ENCODE measurements at places on chromosomes 4 and X. TPM values are rescaled to one million over a fixed set of nuclear protein-coding genes. Genes with fewer than 3 reads are reported as not detected.

DNA sequence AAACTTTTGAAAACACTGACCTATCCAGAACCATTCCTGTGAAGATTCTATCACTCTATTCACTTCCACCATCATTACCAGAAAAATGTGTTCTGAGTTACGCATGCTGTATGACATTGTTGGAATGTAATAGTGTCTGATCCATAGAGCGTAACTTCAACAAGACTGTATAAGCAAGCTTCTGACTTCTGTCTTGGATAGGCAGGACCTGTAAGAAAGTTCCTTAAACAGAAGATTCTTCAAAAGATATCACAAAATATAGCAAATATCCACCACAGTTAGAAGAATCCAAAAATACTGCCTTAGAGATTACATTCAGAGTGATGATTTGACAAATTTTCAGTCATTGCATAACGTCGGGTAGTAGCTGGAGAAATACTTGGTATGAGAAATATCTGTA lies 14.0 kb upstream of the SPOCK3 start:
- DNase-seq, result no peak

GRCh38 chr4:81740487-81740886 lies 268.8 kb upstream of the RASGEF1B start:
- DNase-seq, result no peak

DNA sequence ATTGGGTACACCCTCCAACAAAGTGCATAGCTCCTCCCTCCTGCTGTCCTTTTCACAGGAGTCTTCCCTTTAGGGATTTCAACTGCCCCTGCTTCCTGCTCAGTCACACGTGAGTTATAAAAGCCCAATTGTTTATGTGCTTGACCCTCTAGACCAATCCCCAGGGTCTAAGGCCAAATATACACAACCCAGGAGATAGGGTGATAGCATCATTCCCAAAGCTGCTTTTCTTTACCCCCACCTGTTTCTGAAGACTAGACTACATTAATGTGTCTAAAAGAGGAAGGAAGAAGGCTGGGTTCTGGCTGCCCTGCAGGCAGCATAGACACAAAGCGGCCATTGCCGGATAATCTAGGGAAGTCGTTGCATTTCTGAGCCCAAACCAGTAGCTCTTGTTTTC lies 526.7 kb upstream of the FRG1 start:
- no peak for DNase-seq

Gene MAGEA2B
- not detected for total RNA-seq

Gene PNMA5
- total RNA-seq, result not detected

GRCh38 chrX:10395179-10395578 lies 225.2 kb downstream of the MID1 start:
- no peak for DNase-seq

- no peak for DNase-seq
These were observed 74.0 kb downstream of the GALNT7 start for GRCh38 chr4:173242466-173243250.

- DNase-seq, result no peak
These were observed 119.8 kb downstream of the COL25A1 start for GRCh38 chr4:109182696-109183095.

Gene NUDT10
- 1.9 TPM for total RNA-seq

DNA sequence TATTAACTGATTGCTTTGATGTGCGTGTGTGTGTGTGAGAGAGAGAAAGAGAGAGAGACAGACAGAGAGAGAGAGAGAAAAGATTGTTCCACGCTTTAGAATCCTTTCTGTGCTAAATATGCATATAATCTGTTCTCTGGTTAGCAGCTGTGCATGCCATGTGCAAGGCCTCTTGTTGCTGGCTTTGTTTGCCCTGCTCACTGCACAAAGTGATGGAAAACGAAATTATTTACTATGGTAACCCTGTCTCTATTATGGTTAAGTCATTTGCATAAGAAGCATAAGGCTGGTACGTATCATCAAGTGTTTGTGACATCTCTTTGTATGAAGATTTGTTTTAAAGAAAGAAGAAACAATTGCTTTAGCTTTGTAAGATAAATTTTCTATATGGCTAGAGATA lies 190.2 kb upstream of the POF1B start:
- no peak for DNase-seq

DNA sequence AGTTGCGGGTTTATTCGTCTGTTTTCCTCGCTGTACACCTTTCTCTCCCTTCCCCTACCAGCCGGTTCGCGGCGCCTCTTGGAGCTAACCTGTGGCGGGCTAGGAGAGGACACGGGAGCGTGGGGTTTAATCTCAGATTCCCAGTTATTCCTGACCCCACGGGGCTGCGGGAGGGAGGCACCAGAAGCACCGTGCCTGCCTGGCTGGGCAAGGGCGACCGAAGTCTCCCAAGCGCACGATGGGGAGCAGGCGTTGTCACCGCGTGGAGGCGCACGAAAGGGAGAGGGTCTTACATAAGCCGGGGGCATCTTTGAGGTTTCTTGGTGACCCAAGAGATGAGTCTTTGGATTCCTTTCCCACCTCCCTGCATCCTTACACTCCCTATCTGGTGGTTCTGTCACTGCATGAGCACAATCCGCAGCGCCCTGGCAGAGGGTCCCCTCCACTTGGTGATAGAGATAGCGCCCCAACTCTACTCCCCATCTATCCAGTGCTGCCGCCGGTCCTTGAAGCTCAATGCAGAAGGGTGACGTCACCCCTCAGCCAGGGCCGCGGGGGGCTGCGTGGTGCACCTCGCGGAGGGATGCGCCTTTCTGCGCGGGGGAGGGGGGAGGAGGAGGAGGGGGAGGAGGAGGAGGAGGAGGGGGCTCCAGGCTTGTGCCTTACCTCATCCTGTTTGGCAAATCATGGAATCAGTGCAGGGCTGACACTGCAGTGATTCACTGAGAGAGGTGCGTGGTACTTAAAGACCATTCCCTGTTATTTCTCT lies 793 bp downstream of the TSPAN7 start:
- DNase-seq, result no peak

DNA sequence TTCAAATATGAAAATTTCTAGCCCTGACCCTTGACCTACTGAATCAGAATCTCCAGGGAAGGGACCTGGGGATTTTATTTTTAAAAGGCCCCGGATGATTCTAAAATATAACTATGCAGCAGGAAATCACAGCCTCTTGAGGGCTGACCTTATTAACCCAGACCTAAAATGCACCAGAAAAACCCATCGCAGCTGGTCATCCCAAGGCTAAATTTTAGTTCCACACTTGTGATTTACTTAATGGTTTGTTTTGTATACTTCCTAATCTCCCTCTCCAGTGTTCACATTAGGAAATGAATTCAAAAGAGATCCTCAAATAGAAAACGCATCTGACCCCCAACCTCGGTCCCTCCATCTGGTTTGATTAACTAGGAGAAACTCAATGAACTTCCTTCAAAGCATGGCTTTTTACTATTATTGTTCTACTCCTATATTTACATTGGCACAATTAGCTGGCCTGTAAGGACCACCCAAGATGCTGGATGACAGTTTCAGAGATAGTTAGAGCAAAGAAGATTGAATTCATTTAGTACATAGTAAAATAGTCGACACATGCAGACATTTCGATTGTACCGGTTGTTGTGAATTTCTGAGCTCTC lies 147.8 kb upstream of the MED14 start:
- DNase-seq, result no peak

GRCh38 chr4:149709640-149710039 lies 106.0 kb downstream of the IQCM start:
- DNase-seq, result no peak

DNA sequence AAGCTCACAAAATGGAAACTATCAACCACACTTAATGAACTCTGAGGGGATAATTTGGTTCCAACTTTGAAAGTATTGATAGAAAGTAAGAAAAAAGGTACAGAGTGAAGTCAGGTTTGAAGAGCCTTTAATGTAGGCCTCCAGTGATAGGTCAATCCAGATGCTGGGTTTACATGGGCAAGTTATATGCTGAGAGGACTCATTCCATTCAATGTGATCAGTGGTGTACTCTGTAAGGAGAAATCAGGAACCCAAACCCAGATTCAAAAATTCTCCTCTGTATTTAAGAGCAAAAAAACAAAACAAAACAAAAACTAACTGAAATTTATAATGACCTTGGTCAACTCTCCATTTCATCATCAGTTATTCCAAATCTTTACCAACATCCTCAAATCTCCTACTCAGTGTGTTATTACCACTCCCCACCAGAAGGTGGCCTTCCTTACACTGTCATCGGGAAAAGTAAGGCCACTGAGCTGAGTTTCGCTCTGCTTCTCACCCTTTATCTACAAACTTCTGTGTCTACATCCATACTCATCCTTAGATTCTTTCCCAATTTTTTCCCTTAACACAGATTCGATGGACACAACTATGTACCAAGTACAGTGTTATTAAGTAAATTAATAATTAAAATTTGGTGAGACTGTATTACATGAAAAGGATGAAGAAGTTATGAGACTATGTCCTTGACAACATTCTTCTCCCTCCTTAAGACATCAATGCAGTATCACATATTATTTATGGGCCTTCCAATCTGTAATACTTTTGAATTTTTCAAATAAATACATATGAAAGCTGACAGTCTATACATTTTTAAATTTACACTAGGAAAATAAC lies 88.3 kb downstream of the ZAR1 start:
- no peak for DNase-seq

- DNase-seq, result no peak
These were observed 99.7 kb upstream of the SLC7A11 start for GRCh38 chr4:138341739-138342415.

Gene ASB9
- total RNA-seq, result 1.4 TPM

GRCh38 chrX:121064579-121064978 lies 17.2 kb downstream of the GLUD2 start:
- no peak for DNase-seq

Gene CLDN34
- not detected for total RNA-seq

DNA sequence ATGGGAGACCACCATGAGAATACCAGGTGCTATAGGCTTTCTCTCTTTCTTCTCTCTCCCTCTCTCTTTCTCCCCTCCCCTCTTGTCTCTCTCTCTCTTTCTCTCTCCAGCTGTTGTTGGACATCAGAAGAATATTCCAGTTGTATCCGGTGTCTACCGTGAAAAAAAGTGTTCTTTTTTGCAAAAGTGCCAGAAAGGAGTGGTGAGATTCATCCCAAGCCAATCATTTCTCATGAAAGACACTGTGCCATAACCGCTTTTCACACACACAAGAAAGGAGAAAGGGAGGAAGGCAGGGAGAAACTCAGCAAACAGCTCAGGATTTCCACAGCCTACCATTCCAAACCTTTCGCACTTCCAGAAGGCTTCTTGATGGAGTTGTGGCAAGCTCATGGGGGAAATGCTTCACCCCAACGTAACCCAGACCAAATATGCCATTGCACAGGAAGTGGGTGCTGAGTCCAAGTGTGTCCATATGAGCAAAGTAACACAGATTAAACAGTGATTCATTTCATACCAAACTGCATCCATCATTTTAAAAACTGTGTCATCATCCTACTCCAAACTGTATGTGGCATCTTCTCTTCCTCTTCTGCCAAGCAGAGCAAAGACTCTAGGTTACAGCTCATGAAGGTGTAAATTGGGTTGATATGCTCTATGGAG lies 224.0 kb downstream of the APBB2 start:
- DNase-seq, result no peak

Gene EVC
- 25.6 TPM for total RNA-seq

DNA sequence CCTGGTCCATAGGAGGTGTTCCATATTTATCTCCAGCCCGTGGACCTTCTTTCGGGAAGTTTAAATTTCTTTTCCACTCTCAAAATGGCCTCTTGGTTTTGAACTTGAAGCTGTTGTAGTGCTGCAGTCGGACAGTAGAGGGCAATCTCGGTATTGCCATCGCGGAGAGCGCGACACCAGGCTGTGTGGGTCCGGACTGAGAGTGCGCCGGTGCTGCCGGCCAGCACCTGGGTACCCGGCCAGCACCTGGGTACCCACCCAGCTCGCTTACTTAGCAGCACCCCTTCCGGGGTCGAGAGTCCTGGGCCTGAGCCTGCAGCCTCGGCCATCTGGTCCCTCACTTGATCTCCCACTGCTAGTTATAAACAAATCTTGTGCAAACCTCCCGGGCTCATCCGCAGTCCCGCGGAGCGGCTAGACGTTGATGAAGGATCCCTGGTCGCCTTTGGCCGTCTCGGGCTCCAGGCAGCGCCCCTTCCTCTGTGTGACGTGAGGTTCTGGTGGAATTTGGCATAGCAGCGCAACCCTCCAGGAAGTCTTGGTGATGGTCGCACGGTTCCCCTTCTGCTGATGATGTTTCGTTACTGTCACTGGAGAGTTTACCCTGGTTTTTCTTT lies 18.0 kb downstream of the FAM9A start:
- no peak for DNase-seq

DNA sequence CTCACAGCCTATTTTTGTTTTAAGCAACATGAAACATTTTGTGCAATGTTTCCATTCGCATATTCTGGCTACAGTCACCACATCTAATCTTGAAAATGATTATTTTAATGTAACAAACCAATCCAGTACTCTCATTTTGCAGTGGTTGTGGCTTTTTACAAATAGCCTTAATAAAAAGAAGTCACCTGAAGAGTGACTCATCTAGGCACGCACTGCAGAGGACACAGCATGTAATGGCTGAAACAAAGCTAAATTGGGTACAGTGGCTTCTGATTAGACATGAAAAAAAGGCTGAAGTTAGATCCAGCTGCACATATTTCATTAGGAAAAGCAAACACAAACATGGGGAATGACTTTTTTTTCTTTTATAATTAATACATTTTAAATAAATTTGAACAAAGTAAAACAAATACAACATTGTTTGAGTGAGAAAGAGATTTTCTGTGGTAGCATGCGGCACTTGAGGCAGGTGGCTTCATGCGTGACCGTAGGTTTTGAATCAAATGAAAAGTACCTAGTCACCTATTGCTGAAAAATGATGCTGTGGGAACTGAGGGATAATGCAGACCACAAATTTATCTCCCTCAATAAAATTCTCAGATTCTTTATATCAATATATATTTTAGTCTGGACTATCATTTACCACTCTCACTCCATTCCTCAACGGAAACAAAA lies 240.8 kb upstream of the DDX53 start:
- no peak for DNase-seq

- no peak for DNase-seq
These were observed 28.9 kb downstream of the STARD8 start for GRCh38 chrX:68676335-68676734.

Gene HHIP
- 0.90 TPM for total RNA-seq

DNA sequence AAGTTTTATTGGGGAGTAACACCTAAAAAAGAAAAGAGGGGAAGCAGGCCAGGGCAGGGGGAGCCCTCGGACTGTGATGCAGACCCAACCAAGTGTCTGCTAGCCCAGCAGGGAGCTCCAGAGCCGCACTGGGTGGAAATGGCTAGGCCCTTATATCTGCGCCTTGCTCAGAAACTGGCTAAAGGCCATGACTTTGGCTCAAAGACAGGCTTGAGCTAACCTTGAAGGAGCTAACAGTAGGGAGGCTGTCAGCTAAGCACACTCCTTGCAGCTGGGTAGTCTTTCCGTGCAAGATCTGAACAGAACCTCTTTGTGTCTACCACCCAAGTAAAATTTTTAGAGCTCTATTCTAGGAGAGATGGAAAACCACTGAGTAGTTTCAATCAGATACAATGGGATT lies 43.0 kb downstream of the SEPSECS start:
- no peak for DNase-seq

Gene TCEAL6
- total RNA-seq, result not detected

GRCh38 chr4:71962622-71963264 lies 69.1 kb upstream of the NPFFR2 start:
- no peak for DNase-seq
